ENCODE measurements at places on chromosomes 4 and X. TPM values are rescaled to one million over a fixed set of nuclear protein-coding genes. Genes with fewer than 3 reads are reported as not detected.

Gene MAMLD1
- total RNA-seq = 1.6 TPM

- no peak overlapping the region for H3K4me3 ChIP-seq
- no peaks in the 10 kb centered on the region for H3K27me3 ChIP-seq
- H3K4me1 ChIP-seq = no peaks in the 10 kb centered on the region
- no peak overlapping the region for H3K27ac ChIP-seq
- DNase-seq = no peak
Measured at GRCh38 chrX:153816831-153817690, 13.3 kb downstream of the PDZD4 start.

DNA sequence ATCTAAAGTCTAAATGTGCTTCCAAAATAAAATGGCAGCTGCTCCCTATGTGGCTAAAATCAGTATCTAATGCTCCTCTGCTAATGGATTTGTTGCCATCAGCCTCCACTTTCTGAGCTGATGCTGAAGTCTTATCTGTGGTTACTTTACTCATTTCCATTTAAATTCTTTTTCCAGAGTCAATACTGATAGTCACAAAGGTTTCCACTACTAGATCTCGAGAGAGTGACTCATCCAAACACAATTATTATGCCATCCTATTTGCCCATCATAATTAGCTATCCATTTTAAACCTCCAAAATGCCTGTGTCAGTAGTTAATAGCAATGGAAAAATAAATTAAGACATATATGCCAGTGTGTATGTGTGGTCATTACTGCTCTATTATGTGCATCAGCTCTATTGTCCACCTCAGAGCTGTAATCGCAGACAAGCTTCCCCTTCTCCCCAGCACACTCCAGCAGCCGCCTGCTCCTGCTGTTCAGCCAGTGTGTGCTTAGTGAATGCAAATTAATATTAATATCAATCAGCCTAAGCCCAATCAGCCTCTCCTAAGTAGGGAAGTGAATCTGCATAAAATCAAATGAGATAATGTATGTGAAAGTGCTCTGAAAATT is 199.8 kb upstream of the ZIC3 start:
- no peak overlapping the region for H3K27ac ChIP-seq
- no peak overlapping the region for H3K4me3 ChIP-seq
- DNase-seq = no peak
- H3K27me3 ChIP-seq = no peaks in the 10 kb centered on the region

- no peaks in the 10 kb centered on the region for H3K27me3 ChIP-seq
- no peak overlapping the region for H3K27ac ChIP-seq
- H3K36me3 ChIP-seq = no peaks in the 10 kb centered on the region
- H3K4me1 ChIP-seq = no peaks in the 10 kb centered on the region
- no peak overlapping the region for H3K4me3 ChIP-seq
- no peak for DNase-seq
Measured at GRCh38 chr4:23130845-23131244, 438.1 kb downstream of the GBA3 start.

- DNase-seq = no peak
- H3K27me3 ChIP-seq = no peaks in the 10 kb centered on the region
- H3K27ac ChIP-seq = no peak overlapping the region
Measured at GRCh38 chr4:61320154-61320553, 120.0 kb downstream of the ADGRL3 start.

- H3K36me3 ChIP-seq = no peaks in the 10 kb centered on the region
- H3K27ac ChIP-seq = no peak overlapping the region
- no peaks in the 10 kb centered on the region for H3K27me3 ChIP-seq
- no peak for DNase-seq
- H3K4me1 ChIP-seq = no peaks in the 10 kb centered on the region
Measured at GRCh38 chr4:150769248-150769647, 187.3 kb downstream of the MAB21L2 start.

GRCh38 chr4:150402871-150403272 is 179.1 kb upstream of the MAB21L2 start:
- H3K27ac ChIP-seq = no peak overlapping the region
- no peak overlapping the region for H3K4me3 ChIP-seq
- H3K27me3 ChIP-seq = no peaks in the 10 kb centered on the region
